DMS79 (cell line): ENCODE measurements at places on chromosomes 7 and 10.
A peak's percentile ranks its signal among the peaks of the same experiment; 100 is the strongest.

GRCh38 chr7:28626221-28626620 is 213.9 kb downstream of the CREB5 start:
- DNase-seq, result no peak

- DNase-seq, result no peak
These were observed 16.4 kb upstream of the SRRM3 start for GRCh38 chr7:76185187-76185896.

- no peak for DNase-seq
These were observed 30.6 kb downstream of the ECHDC3 start for GRCh38 chr10:11772575-11773288.

GRCh38 chr10:125473143-125473793 is 209.7 kb downstream of the TEX36 start:
- DNase-seq, result no peak

DNA sequence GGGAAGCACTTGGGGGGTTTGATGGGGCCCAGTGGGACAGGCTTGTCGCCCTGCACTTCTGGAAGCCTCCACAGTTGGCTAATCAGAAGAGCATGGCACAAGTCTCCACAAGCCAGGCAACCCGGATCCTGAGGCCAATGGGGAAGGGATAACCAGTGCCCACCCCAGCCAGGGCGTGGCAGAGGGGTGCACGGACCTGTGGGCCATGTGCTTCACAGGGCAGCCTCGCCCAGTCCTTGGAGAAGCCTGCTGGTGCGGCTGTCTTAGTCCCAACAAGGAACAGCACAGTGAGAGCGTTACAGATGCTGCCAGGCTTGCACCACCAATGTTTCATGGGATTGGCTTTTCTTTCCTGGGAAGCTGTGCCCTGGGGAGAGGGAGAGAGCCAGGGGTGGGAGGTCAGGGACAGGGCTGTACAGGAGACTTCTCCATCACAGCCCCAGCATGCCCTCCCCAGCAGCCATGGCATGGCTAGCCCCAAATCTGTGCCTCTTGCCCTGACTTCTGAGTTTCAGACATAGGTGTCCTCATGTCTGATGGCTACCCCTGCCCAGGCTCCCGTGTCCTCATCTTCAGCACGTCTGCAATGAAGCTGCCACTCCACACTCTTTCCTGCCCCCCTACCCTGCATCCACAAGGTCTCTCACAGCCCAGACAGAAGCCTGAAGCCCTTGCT is 116.0 kb downstream of the PTPN20 start:
- no peak for DNase-seq

DNA sequence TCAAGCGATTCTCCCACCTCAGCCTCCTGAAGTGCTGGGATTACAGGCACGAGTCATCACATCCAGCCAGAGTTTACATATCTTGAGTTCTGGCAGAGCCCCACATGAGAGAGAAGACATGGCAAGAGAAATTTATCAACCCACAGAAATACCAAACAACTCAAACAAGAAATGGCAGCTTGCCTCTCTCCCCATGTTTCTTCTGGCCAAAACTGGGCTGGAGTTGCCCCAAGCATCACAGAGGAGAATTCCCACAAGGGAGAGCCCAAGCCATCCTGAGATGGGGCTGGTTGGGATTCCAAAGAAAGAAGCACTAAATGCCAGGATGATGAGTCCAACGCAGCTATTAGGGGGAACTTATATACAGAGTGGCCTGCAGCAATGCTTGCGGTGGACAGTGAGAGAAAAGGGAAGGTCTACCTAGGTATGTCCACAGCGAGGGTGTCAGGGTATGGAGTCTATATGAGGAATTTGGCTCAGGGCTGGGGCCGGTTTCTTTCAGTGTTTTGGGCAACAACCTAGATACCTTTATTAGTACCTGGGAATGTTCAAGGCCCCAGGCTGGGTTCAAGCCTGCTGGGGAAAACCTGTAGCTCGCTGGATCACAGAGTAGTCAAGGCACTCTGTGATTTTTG is 14.5 kb upstream of the PAX4 start:
- no peak for DNase-seq

- no peak for DNase-seq
These were observed 142.0 kb upstream of the NPY start for GRCh38 chr7:24141874-24142509.

- no peak for DNase-seq
These were observed 615.1 kb downstream of the SDK1 start for GRCh38 chr7:3916146-3916545.

GRCh38 chr10:71814922-71815411 is 36.1 kb downstream of the PSAP start:
- DNase-seq, result no peak

DNA sequence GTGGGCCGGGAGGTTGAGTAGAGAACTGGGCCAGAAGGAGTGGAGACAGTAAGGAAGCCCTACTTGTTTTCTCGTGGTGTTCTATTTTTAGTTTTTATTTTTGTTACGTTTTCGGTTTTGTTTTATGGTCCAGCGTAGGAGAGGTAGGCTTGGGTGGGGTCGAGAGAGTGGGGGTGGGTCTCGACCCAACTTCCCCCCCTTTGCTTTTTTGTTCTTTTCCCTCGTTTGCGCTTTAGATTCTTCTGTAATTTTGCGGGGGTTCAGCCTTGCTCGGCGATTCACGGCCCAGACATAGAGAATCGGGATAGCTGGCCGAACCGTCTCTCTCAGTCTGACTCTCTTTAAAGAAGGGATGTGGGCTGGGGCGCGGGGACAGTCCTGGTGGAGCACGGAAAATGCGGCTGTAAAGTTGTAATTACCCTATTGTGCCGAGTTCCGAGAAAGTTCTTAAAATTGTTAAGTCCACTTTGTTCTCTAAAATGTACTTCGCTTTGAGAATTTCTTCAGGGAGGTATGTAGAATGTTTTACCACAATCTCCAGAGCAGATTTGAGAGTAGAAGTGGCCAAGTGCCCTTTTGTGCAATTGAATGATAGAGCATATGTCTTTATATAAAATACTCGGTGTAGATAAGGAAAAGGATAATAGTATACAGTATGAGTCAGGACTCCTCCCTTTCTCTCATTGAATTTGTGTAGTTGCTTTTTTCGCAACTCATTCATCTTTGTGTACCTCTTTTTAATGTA is 816 bp downstream of the DMTF1 start:
- DNase-seq, result no peak

- no peak for DNase-seq
These were observed 110.4 kb downstream of the TCF7L2 start for GRCh38 chr10:113060201-113061053.

DNA sequence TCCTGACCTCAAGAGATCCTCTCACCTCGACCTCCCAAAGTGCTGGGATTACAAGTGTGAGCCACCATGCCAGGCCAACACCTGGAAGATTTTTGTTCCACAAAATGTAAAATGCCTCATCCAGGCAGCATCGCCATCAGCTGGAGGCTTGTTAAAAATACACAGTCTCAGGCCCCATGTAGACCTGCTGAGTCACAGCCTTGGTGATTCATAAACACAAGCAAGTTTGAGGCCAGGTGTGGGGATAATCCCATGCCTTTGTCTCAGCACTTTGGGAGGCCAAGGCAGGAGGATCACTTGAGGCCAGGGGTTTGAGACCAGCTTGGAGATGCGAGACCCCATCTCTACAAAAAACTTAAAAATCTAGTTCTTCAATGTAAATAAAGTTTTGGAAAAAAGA is 49.1 kb upstream of the FOXK1 start:
- no peak for DNase-seq

GRCh38 chr10:21427804-21428481 is 97.5 kb downstream of the SKIDA1 start:
- no peak for DNase-seq

GRCh38 chr7:36036590-36036989 is 116.5 kb upstream of the EEPD1 start:
- DNase-seq, result no peak

DNA sequence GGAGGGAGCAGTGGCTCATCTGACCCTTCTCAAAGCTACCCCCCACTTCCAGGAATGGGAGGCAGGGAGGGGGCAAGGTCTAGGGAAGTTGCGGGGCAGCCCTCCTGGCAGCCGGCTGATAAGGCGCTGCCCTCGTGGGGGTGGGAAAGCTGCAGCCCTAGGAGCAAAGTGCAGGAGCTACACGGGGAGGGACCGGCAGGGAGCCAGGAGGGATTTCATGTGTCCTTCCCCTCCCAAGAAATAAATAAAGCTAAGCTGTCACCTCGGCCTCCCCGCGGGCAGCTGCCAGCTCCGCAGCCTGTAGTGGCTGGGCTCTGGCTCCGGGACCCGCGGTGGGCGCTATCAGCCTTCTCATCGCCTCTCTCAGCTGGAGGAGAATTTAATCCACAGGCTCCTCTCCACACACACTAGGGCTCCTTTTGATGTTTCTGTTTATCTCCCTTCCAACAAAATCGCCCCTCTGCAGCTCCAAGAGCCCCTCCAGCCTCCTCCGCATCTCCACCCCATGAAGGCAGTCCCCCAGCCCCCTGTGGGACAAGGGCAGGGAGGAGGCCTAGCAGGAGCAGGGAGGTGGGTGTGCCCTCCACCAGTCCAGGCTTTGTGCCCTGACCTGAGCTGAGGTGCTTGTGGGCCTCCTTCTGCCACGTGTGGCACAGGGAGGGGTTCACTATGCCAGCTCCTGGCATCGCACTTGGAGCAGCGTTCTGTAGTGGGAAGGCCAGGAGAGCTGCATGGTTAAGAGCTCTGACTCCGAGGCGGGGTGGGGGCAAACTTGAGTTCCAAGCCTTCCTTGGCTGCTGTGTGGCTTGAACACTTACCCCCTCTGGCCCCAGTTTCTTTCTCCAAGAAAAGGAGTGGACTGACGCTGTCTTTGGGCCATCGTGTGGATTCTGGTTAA is 80.5 kb downstream of the C10orf105 start:
- no peak for DNase-seq

- no peak for DNase-seq
These were observed 70.4 kb downstream of the RALA start for GRCh38 chr7:39693812-39694211.

- no peak for DNase-seq
These were observed 1.0 kb downstream of the ACSL5 start for GRCh38 chr10:112374724-112375541.

- no peak for DNase-seq
These were observed 74.2 kb upstream of the ANLN start for GRCh38 chr7:36315309-36315944.

- peak; percentile 61 for DNase-seq
These were observed 55.7 kb downstream of the GSDME start for GRCh38 chr7:24701261-24702235.

GRCh38 chr10:33521062-33521461 is 186.6 kb upstream of the NRP1 start:
- no peak for DNase-seq

DNA sequence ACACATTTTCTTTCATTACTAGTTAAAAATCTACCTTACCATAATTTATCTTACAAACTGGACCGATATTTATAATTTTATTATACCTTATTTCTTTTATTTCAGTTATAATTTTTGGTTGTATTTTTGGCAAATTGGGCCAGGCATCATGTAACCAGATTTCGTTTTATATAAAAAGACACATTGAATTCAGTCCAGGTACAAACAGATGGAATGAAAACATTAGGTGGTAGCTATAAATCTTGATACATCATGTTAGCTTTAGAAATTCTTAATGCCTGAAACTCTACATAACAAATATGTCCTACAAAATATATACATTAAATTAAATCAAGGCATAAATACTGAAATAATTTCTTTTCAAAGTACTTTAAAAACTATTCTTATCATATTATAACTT is 73.1 kb downstream of the SLC13A1 start:
- no peak for DNase-seq

GRCh38 chr10:97888641-97889262 is 39.1 kb downstream of the GOLGA7B start:
- DNase-seq, result no peak

DNA sequence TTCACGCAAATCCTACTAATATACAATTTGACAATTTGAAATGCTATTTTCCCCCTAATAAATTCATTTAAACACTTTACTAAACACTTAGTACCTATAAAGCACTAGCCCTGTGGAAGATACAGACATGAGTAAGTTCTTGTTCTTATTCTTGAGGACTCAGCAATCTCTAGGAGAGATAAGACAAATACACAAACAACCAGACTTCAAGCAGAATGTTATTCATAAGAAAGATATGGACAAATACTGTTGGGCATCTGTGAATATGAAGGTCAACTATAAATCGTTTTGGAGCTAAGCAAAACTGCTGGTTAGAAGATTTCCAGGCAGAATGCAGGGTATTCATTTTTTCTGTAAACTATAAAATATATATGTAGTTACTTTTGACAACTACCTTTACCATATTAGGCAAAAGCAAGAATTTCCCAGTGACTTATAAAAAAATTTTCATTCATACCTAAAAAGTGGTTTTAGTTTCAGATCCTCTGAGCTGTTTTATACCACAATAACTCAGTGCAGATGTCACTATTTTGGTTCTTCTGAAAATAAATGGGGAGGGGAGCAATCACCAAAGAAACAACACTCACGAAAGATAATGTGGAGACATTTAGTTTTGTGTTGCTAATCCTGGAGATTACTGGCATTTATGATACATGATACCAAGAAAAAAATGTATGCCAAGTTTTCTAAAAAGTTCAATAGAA is 3.8 kb downstream of the VPS41 start:
- no peak for DNase-seq

DNA sequence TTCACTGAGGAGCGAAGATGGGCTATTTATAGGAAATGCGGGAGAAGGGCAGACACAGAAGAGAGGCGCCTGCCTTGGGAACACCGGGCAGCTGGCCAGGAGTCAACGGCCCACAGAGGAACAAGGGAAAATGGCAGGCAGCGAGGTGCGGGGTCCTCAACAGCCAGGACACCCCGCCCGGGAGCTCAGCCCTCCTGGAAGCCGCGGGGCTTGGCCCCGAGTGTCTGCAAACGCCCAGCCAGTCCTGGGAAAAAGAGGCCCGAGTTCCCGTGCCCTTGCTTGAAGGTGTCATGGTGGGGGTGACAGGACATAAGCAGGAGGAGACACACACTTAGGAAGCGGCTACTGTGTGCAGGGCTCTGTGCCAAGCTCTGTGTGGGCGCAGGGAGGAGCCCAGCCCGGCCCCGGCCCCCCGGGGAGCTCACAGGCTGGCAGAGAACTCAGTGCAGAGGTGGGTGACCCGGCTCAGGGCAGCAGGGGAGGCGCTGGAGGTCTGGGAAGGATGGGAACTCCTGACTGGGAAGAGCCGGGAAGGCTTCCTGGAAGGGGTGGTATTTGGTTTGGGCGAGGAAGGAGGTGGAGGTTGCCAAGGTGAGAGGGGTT is 79.9 kb downstream of the ELFN1 start:
- no peak for DNase-seq
